A549 treated with CORT108297 at 1 μM for 4 hours (cell line): ENCODE measurements at places on chromosomes 1 and 21. TPM values are rescaled to one million over a fixed set of nuclear protein-coding genes. Genes with fewer than 3 reads are reported as not detected.

ANGPTL7 gene
- total RNA-seq = not detected in 5 replicates

ZSWIM5 gene
- total RNA-seq = 0.38 to 0.57 TPM (median 0.49 TPM) in 5 replicates

IFNLR1 gene
- 0.80 to 1.3 TPM (median 0.99 TPM) in 5 replicates for total RNA-seq

USH2A gene
- total RNA-seq = not detected in 5 replicates

FALEC gene
- total RNA-seq = 0.16 to 0.39 TPM in 2 of 5 replicates, not detected in the others
